Urinary bladder (tissue), 4 donors: ENCODE measurements at places on chromosomes 13 and 19. TPM values are rescaled to one million over a fixed set of nuclear protein-coding genes. Genes with fewer than 3 reads are reported as not detected.

Gene CALM3
- 121 TPM for total RNA-seq

Gene CBY2
- total RNA-seq, result 0.21 TPM

DNA sequence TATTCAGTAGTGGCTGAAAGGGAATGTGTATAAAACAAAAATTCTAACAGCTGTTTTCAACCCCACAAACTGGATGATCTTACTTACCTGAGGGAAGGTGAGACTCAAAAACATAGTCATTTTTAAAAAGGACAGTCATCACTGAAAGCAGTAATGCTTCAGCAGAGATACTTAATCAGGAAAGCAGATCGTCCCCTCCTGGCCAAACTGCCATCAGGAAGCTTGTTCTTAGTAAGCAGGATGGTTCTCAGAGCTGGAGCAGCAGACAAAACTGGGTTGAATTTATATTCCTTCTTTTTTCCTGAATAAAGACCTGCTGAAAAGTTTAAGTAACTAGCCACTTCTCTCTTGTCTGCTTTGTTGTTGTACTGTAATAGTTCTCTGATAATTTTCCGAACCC, 1156.5 kb downstream of the OLFM4 start:
- no peak for DNase-seq

- DNase-seq, result no peak
These were observed 232.6 kb upstream of the HTR2A start for GRCh38 chr13:47129461-47129860.
